ENCODE measurements at places on chromosomes 13 and 19.

DNA sequence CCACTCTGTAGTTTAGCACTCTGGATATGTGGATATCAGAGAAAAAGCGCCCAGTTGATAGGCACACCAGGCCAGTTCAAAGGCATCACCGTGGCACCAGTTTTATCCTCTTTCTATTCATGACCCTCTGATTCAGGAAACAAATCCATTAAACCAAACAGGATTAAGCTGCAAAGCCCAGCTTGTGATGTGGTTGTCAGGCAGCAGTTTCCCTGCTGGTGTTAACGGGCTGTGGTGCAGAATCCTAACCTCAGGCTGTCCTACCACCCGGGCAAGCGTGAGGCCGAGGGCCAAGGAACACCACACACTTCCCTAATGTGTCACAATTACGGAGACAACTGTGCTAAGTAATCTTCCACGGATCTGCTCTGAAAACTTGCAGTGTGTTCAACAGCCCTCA is 209.1 kb downstream of the OLFM4 start:
- DNase-seq: no peak

DNA sequence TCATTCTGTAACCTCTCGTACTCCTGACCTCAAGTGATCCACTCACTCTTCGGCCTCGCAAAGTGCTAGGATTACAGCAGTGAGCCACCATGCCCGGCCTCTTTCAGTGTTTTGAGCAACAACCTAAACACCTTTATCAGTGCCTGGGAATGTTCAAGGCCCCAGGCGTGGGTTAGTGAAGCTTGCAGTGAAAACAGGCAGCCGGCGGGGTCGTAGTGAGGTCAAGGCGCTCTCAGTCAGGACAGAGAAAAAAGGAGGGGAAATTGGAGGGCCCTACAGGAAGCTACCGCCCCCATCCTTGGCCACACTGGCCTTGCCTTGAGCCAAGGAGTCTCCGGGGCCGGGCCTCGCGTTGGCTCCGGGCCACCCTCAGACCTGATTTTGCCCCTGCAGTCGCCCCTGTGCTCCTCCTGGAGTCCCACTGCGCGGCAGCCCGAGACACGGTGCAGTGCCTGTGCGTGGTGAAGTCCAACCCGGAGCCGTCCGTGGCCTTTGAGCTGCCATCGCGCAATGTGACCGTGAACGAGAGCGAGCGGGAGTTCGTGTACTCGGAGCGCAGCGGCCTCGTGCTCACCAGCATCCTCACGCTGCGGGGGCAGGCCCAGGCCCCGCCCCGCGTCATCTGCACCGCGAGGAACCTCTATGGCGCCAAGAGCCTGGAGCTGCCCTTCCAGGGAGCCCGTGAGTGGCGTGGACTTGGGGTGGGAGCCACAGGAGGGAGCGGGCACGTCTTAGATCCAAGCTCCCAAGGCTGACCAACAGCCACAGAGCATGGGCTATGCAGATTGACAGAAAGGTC is 17.7 kb downstream of the MAG start:
- no peak for DNase-seq

DNA sequence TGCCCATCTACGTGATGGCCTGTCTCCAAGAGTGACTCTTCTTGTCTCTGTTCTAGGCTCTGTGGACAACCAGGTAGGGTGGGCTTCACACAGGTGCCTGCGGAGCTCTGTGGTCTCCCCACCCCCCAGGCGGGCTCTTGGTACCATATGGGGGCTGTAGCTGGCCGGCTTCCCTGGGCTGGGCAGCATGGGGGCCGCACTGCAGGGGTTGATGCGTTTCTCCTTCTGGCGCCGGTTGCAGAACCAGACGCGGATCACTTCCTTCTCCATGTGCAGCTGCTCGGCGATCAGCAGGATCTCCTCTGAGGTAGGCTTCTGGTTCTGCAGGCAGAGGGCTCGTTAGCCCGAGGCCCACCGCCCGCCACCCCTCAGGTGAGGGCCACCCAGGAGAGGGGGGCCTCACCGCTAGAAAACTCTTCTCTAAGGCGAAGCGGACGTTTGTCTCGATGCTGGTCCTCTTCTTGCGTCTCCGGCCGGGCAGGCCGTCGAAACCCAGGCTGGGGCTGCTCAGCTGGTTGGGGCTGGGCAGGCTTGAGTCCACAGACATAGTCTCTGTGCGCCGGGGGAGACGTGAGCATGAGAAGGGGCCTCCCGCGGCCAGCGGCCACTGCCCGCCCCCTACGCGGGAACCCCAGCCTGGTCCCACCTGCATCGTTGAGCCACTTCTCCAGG is 19.3 kb downstream of the ZNF574 start:
- no peak for DNase-seq

- no peak for DNase-seq
Observed at GRCh38 chr19:33746159-33746558, 50.5 kb upstream of the KCTD15 start.

- DNase-seq: no peak
Observed at GRCh38 chr13:39960191-39960590, 304.7 kb downstream of the COG6 start.

GRCh38 chr13:99352351-99353245 is 45.4 kb upstream of the GPR183 start:
- DNase-seq: peak; percentile 14

DNA sequence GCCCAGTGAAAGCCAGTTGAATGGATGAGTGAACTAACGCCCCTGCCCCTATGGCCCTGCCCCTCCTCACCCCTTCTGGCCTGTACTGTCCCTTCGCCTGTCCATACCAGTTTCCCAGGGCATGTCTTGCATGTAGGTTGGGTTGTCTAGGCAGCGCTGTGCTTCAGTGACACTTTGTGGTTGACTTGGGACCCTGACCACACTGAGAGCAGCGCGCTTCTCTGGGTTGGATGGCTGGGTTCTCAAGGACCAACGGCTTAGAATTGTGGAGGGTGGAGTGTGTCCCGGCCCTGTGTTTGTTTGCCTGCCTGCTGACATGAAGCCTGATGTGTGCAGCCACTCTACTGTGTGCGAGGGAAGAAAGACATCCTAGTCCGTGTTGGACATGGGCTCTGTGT is 15.8 kb downstream of the GATAD2A start:
- DNase-seq: no peak

GRCh38 chr13:71015516-71015915 is 851.5 kb downstream of the DACH1 start:
- no peak for DNase-seq

- DNase-seq: no peak
Observed at GRCh38 chr19:359653-359925, 15.0 kb upstream of the MIER2 start.

DNA sequence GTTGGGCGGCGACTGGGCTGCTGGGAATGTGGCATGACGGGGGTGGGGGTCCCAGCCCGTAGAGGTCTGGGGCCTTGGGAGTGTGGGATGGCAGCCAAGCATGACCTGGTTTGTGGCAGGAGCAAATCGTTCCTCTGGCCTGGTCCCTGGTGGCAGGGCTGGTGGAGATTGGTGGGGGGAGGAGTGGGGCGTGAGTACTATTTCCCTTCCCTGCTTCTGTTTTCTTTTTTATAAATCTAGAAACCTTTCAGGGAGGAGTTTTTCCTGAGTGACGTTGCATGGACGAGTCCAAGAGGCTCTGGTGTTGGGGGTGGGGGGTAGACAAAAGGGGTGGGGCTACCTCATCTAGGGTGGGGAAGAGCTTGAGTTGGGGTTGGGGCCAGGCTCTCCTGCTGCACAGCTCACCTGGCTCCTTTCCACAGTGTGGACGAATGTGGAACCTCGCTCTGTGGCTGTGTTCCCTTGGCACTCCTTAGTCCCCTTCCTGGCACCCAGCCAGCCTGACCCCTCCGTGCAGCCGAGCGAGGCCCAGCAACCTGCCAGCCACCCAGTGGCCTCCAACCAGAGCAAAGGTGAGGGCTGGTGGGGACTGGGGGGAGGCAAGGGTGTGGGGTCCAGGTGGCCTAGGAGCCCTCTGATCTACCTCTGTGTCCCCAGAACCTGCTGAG is 15.4 kb upstream of the PRR19 start:
- DNase-seq: no peak
